ENCODE measurements at places on chromosomes 12 and 14.

- DNase-seq: no peak
These were observed 1209.5 kb downstream of the SLC16A7 start for GRCh38 chr12:60805364-60805763.

GRCh38 chr12:110928700-110929099 is 8.3 kb upstream of the MYL2 start:
- DNase-seq: no peak

DNA sequence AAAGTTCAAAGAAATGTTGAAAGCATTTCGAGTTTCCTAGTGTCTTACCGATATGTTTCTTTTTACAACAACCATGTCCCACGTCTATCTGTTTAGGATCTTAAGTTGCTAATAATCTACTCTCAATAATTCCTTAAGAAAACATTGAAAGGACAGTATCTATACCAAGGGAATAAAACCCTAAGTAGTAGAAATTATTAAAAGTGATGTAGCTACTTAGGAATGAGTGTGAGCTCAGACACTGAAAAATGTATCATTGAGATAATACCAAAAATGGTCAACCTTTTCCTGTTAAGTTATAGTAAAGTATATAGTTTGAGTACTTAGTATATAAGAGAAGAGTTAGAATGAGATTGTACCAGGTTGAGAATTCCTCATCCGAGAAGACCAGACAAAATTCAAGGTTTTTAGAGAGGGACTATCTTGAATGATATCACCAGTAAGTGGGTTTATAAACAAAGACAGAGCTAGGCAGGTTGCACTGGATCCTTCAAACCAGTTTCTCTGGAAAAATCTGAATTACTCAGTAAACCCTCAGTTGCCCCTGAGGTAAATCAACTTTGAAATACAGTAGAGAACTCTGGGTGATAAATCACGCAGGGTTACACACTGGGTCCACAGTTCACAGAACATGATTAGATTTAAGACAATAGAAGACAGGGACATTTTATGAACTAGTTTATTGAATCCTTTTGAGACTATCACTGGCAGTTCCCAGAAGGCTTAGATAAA is 96.8 kb downstream of the ERGIC2 start:
- no peak for DNase-seq

DNA sequence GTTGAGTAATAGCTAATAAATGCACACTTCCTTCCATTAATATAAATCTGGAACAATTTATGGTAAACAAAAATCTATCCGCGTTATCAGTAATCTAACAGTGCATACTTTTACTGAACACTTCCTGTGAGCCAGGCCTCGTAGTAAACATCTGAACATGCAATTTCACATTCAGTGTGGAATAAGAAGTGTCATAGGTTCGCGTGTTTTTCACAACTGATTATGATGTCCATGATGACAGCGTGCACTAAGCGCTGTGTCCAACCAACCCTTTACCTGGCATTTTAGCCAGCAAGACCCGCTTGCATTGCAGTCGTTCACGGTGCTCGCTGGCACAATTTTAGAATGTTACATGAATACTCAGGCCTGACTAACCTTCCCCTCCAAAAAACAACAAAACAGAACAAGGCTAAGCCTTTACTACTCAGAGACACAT is 2.1 kb downstream of the PNMA1 start:
- no peak for DNase-seq
